T-helper 2 cell (primary cell): ENCODE measurements at places on chromosomes 2 and 18.

DNA sequence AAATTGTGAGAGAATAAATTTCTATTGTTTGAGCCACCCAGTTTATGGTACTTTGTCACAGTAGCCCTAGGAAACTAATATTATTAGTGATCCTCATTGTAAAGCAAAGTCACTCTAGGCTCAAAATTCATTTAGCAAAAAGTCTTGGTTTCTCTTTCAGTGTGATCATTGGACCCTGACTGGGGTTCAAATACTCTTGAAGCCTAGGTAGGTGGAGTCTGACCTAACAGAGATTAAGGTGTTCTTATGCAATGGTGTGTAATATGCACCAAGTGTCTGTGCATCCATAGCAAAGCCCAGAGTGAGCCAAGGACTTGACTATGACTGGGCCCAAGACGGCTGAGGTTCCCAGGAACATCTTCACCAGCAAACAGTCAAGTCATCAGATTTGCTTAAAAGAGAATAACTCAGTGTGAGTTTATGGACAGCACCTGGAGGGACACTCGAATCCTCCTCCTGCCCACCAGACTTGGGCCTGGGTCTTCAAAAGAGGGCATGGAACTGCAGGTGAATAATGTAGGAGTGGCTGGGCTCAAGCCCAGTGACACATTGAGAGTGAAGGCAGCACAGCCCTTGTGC, 51.1 kb upstream of the BCL11A start:
- no peak for DNase-seq

- DNase-seq: no peak
Measured at GRCh38 chr2:166499281-166499680, 5.2 kb upstream of the SCN7A start.

- DNase-seq: no peak
Measured at GRCh38 chr2:17190527-17190926, 327.7 kb downstream of the RAD51AP2 start.

GRCh38 chr2:61530749-61531148, 7.4 kb downstream of the XPO1 start:
- DNase-seq: no peak

DNA sequence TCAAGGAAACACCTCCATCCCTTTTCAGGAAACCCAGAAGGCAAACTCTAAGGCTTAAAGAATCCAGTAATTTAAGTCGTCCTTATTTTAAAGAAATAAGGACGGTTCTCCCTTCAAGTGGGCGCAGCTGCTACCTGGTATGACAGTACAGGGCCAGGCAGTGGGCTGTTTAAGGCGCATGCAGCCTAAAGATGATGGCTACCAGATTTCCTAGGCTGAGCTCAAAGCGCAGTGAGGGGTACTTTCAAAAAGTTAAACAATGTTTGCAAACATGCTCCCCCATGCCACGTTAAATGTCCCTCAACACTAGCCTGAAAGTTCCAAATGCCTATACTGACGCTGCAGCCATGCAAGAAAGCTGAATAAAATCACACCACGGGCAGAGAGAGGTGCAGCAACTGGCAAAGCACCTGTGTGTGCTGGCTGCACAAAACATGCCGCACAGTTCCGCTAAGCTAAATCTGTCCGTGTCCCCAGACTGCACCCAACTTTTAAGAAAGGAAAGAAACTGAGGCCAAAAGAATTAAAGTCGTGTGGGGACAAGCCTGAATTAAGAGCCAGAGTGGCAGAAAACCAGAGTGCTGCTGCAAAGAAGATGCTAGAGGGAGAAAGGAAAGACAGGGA, 583 bp downstream of the HIBCH start:
- DNase-seq: no peak

DNA sequence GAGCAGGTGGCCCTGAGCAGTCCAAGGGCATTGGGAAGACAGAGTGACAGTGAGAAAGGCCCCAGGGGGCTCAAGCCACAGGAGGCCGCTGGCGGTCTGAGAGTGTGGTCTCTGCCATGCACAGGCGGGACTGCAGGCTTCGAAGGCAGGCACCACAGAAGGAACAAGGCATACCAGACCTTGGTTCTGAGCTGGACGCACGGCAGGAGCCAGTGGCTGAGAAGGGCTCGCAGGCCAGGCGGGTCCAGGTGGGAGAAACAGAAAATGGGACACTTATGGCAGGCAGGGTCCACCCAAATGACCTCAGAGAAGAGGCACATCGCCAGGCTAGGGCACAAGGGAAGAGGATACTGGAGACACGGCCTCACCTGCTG, 14.9 kb downstream of the HJURP start:
- no peak for DNase-seq

DNA sequence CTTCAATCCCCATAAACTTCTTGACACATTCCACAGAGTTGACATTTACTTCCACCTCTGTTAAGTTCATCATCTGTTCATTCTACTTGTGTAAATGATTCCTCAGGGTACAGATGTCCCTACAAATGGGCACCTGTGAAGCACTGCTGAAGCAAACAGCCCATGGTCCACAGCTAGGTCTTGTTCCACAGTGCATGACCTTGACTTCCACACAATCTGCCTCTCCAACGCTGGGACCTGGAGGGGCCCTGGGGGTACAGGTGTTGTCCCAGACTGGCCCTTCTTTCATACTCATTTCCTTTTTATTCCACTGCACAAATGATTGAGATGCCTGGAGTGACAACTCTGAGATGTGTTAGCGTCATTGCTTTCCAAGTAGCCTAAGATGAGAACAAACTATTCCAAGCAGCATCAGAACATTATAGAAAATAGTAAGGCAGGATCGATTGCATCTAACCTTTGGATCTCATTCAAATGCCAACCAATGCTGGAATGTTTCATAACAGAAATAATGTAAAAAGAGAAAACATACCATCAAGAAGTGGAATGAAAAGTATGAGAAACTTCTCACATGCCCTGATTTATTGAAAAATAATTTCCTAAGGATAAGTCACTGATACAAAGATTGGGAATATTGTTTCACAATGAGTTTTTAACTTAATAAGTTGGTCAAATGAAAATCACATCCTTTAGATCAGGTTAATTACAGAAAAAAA, 31.2 kb downstream of the PIEZO2 start:
- no peak for DNase-seq

GRCh38 chr2:67625178-67625577, 228.0 kb downstream of the ETAA1 start:
- no peak for DNase-seq
